ENCODE measurements at places on chromosomes 3 and 15. TPM values are rescaled to one million over a fixed set of nuclear protein-coding genes. Genes with fewer than 3 reads are reported as not detected.

CCDC50 gene
- 53.1 TPM for total RNA-seq

DNA sequence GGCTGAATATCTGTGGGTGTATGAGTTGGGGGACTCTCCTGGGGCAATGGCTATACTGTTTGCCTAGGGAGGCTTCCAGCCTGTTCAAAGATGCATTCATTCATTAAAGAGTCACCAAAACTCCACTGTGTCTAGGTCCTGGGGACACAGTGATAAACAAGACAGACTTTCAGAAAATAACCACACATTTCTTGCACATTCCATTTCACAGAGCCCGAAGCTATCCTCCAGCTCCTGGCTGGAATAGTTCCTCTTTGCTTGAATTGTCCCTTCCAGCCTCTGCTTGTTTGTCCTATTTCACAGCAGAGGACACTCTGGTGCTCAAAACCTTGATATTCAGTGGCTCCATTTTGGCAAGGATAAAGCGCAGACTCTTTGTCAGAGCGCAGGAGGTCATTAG lies 61.7 kb upstream of the ITGA11 start:
- DNase-seq = no peak

DNA sequence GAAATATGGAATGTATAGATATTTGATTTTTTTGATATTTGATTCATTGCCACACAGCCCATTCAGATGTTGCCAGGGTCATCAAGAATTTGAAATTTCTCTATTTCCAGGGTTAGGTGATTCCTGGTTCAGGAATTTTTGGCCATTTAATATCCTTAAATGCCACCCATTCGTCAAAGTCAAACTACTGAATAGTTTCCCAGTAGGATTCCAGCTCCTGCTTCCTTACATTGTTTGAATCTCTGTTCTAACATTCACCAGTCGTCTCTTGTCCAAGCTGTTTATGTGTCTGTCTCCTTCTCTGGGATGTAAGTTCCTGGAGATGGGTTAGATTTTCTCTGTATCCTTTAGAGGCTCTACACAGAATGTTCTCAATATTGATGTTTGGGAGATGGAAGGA lies 124.9 kb upstream of the TLE3 start:
- DNase-seq = no peak

DNA sequence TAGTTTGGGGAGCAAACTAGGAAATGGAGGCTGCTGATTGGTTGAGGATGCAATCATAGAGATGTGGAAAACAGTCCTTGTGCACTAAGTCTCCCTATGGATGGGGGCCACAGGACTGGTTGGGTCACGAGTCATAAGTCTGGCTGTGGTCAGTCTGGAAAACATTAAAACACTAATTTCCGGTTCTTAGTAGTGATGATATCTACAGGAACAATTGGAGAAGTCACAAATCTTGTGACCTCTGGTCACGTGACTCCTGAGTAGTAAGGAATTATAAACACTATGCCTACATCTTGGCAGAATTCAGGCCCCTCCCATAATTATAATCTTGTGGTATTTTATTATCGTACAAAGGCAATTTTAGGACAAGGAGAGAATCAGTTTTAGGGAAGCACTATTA lies 317.3 kb upstream of the ARPP21 start:
- DNase-seq = no peak

DNA sequence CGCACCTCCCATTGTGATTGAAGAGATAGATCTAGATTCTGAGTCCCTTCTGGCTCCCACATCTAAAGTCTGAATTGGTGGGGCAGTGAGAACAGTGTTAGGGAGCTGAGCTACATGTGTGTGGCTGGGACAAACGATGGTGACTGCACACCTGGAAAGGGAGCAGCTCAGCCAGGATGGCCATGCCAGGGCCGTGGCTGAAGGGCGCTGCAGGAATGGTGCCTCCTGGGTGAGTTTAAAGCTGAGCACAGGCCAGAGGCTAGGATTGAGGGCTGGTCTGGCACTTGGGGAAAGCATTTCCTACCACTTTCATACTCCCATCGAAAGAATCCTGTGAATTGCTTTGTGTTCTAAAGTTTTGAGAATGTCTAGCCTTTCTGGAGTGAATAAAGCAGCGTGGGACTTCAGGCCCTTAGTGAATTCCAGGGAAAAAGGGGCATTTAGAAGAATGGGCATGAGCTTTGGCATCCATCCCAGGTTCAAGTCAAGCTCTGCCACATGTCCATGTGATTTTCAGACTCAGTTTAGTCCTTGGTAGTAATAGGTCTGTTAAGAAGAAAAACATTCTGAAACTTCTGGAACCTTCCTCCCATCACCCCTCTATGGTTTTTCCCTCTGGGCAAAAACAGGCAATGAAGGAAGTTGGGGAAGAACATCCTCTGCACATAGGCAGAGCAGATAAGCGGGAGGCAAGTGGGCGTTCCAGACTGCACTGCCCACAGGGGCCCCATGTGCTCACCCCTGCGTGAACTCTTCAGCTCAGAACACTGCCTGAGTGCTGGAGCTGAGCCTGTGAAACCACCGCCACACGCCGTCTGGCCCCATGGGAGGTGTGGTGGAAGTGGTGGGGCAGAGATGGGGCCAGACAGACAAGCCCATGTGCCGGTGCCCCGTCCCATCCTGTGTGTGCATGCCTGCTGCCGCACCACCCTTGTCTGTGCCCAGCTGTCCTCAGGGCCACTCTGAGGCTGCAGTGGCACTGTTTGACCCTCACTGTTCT lies 12.9 kb upstream of the CPNE9 start:
- DNase-seq = peak; percentile 51

DNA sequence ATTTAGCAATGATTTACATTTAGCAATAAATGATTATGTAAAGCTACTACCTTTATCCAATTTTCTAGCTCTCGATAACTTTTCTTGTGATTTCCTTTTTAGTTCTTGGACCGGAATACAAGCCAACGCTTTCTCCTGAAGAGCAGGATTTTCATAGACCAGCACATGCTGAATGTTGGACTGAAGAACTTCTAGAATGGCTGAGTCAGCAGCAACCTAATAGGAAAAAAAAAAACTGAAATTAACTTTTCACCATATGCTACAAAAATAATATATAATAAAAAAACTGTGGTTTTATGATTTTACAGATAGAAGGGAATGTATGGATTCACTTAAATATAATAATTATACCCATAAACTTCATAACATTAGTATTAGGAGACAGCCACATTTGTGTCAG lies 32.2 kb downstream of the NGLY1 start:
- DNase-seq = no peak

DNA sequence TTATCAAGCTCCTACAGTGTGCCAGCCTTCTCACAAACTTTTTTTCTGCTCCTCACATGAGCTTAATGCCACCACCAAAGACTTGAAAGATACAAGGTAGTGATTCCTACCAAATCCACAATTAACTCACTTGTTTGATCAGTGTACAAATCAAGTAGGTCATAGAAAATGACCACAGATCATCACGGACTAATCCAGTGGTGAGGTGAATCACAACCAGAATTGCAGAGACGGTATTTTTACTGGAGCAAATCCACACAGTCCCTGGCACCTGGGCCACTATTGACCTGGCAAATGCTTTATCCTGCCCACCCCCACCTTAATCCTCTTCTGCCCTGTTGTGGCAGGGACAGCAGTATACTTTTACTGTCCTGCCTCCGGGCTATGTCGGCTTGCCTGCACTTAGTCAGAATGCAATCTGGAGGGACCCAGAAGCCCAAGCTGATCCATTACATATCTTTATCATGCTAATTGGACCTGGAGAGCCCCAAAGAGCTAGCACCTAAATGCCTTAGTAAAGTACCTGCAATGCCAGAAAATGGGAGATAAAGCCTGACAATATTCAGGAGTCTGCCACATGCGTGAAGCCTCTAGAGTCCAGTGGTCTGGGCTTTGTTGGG lies 83.9 kb upstream of the CDV3 start:
- DNase-seq = no peak

All from left cardiac atrium (tissue), 4 donors.